ENCODE measurements at places on chromosomes 12 and 14.

GRCh38 chr14:105481886-105482457 is 4.7 kb upstream of the CRIP1 start:
- peak; percentile 95 for DNase-seq

DNA sequence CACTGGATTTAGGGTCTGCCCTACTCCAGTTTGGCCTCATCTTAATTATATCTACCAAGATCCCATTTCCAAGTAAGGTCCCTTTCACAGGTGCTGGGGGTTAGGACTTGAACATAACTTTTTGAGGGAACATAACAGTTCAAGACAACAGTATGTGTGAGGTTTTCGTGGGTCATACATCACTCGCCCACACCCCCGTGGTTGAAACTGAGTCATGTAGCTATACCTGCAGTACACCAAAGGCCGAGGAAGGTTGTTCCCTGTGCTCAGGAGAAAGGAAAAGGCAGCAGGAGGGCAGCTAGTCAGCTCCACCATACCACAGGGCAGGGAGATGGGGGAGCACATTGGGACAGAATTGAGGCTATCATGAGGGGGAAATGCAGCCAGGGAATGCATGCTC is 167.0 kb downstream of the PPM1H start:
- no peak for DNase-seq

DNA sequence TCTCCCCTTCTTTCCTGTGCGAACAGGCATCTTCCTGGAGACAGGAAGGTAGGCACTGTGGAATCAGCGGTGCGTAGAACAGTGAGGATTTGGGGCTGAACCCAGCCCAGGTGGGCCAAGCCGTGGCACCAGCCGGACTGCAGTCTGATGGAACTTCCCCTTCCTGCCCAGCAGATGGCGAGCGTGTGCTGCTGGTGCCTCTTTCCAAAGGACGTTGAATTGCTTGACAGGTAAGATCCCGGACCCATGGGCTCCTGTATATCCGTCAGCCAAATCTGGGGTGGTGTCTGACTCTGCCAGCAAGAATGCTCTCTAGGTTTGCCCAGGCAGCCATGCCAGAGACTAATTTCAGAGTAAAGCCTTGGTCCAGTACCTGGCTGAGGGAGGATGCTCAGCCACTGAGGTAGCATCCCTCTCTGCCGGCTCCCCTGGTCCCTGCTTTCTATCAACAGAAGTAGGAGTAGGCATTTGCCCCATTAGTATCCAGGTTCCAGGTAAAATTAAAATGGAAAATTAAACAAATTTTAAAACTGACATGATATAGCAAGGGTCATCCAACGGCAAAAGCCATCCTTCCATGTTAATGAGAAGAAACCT is 21.1 kb upstream of the KCNA5 start:
- DNase-seq = no peak

GRCh38 chr12:89919241-89919906 is 210.7 kb upstream of the ATP2B1 start:
- DNase-seq = no peak

- DNase-seq = no peak
Observed at GRCh38 chr14:93655078-93655750, 133.1 kb downstream of the PRIMA1 start.

GRCh38 chr14:54435500-54435981 is 5.6 kb downstream of the CNIH1 start:
- DNase-seq = no peak

GRCh38 chr14:57246933-57247657 is 21.6 kb downstream of the EXOC5 start:
- DNase-seq = no peak

GRCh38 chr14:56694609-56695008 is 115.0 kb downstream of the TMEM260 start:
- no peak for DNase-seq

DNA sequence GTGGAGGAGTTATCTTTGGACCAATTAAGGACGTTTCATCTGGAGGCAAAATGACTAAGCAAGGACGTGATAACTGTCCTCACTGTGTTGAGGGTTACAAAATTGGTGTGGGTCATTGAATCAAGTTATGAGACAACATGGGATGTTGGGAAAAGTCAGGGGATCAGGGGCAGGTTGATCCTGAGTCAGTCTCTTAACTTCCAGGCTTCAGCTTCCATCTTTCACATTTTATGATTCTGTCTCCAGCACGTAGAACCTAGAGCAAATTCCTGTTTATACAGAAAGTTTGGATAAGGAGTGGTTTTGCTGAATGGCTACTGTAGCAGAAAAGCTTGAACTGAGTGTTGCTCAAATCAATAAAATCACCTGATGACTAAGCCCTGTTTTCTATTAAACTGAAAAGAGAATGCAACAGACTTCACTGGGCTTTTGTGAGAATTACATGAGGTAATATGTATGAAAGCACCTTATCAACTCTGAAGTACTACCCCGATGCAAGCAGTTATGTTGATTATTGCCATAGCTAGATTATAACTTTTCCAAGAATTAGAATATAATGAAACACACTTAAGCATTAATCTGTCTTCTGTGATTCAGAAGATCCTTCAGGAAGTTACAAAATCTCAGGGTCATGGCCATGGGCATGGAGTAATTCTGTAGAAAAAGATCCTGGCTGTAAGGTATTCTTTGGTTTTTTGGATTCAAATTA is 184.8 kb downstream of the ETV6 start:
- no peak for DNase-seq

Measured in right lobe of liver (tissue), 6 donors.